GM23248 (cell line): ENCODE measurements at places on chromosomes 7 and 10.
A peak's percentile ranks its signal among the peaks of the same experiment; 100 is the strongest.

DNA sequence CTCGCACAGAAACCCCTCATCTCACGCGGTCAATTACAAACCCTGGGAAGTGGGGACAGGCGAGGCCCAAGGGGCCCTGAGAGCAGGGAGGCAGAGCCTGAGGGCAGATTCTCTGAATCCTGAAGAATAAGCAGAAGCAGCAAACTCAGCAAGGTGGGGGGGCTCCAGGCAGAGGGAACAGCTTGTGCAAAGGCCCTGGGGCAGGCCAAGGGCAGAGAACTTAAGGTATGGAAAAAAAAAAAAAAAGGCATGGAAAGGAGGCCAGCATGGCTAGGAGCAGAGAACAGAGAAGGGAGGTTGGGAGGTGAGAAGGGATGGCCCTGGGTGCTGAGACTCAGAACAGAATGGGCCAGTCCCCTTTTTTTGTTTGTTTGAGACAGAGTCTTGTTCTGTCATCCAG, 32.8 kb upstream of the TNRC18 start:
- DNase-seq = no peak

DNA sequence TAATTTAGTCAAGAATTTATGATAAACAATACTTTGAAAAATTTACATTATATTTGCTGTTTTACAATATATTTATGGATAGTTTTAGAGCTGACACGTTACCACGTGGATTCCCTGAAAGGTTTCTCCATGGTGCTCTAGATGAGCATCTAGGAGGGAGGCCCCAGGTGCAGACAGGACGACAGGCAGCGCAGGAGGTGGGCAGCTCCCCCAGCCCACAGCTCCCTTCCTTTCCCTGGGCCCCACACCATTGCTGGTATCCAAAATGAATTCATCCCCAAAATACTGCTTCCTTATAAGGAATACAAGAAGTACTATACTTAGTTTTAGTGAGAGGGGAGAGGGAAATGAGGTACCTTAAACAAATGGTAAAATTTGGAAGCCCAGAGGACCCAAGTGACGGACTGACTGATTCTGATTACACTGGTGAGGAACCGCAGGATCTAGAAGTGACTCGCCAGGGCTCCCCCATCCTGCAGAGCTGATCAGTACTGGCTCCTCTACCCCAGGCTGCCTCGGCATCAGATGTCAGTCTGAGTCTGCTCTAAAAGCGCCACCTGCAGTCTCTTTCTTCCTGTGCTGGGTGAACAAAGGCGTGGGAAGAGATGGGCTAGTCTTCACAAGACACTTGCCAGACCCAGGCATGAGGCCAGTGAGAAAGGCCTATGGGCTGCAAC, 89.2 kb downstream of the DLG5 start:
- peak; percentile 29 for DNase-seq

DNA sequence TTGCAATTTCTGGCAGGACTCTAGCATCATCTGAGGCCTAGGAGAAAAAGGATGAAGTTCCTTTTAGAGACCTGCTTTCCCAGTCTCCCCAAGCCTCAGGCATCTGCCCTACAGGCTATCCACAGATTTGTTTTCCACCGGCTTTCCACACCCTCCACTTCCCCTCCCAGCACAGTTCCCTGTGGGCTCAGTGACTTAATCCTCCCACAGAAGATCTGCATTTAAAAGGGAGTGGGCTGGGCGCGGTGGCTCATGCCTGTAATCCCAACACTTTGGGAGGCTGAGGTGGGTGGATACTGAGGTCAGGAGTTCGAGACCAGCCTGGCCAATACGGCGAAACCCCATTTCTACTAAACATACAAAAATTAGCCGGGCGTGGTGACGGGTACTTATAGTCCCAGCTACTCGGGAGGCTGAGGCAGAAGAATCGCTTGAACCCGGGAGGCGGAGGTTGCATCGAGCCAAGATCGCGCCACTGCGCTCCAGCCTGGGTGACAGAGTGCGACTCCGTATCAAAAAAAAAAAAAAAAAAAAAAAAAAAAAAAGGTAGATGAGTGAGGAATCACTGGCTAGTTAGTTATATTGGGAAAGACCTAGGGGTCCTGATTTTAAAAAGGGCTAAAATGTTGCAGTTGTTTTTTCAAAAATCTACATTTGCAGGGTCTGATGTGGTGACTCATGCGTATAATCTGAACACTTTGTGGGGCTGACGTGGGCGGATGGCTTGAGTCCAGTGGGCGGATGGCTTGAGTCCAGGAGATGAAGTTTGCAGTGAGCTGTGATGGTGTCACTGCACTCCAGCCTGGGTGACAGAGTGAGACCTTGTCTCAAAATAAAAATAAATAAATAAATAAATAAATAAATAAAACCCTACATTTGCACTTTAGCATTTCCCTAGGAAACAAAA, 119.5 kb downstream of the BAMBI start:
- peak; percentile 0 for DNase-seq

DNA sequence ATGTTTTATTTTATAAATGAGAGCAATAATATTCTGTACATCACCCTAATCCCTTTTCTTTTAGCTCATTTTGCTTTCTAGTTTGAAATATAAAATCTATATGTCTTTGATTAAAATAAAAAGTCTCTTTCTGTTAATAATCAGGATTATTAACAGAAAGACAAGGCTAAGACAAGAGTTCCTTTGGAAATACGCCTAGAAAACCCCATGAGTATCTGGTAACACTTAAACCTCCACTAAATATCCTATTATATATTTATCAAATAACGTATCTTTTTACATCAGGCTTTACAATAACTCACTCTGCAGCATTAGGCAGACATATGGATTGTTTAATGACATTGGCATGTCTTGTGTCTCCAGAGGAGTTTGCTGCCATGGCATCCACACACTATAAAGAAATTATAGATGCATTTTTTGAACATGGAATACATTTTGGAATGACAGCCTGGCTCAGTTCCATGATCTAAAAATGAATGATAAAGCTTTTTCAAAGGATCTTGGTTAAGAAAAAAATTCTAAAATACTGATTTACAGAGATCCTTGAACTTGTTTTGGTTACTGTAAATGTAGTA, 98.7 kb downstream of the TMEM26 start:
- no peak for DNase-seq

GRCh38 chr10:24261627-24262026, 52.7 kb downstream of the KIAA1217 start:
- no peak for DNase-seq

GRCh38 chr10:79487296-79488194, 24.8 kb upstream of the EIF5AL1 start:
- DNase-seq = peak; percentile 75

DNA sequence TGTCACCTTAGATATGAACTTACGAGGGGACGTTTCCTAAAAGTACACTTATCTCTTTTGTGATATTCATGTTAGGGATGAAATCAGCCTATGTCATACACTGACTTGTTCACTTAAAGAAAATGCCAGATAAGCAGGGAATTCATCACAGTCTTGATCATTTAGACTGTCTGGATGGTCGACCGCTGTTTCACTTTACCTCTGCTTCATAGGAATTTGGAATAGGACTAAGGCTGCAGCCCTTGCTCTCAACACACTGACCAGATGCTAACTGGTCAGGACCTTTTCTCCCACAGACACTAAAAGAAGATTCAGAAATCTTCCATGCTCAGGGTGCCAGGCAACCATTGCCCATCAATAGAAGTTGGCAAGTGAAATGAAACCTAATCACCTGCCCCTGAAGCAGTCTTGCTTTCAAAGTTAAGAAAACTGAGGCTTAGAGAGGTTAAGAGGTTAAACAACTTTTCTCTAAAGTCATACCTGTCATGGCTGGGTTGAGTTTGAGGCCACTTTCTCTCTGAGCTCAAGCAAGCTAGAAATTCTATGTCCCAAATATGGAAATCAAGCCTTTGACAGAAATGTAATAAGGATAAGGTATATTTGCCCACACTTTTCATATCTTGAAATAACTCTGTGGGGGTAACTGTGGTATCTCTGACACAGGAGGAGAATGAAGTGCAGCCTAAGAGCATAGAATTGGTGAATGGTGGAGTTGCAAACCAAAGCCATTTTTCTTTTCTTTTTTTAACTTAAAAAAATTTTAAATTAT, 77.1 kb downstream of the MAP3K8 start:
- no peak for DNase-seq

GRCh38 chr10:50281967-50282522, 30.7 kb upstream of the ASAH2 start:
- DNase-seq = no peak

DNA sequence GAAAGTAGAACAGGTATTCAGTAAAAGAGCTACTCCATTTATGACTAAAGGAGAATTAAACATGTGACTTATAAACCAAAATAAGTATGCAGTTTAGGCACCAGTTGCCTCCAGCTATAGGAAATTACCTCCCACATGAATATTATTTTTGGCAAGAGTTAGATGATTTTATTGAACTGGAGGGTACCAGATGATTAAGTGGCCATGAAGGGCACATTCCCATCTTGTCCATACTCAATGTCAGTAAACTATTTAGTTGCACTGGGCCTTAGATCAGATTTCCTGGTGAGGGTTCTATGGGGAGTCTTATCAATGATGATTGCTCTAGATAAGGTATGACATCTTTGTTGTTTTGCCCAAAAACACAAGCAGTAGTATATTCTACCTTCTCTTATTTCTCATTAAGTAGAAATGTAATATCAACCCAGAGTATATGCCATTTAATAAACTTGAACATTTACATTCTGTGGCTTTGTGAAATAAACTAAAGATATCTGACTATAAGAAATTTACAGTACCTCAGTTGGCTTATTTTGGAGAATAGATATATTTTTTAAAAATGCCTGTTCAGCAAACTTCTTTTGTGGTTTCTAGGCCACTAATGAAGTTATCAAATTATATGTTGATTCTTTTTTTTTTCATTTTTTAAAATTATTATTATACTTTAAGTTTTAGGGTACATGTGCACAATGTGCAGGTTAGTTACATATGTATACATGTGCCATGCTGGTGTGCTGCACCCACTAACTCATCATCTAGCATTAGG, 145.3 kb downstream of the SEMA3A start:
- no peak for DNase-seq

GRCh38 chr7:5692112-5692844, 89.2 kb downstream of the RNF216 start:
- DNase-seq = peak; percentile 99

GRCh38 chr7:91107460-91107859, 156.8 kb upstream of the FZD1 start:
- no peak for DNase-seq

GRCh38 chr10:127915324-127915723, 8.4 kb downstream of the PTPRE start:
- no peak for DNase-seq

- peak; percentile 7 for DNase-seq
Measured at GRCh38 chr10:96667401-96667800, 52.9 kb downstream of the PIK3AP1 start.

GRCh38 chr7:131250331-131250730, 77.3 kb upstream of the MKLN1 start:
- no peak for DNase-seq

DNA sequence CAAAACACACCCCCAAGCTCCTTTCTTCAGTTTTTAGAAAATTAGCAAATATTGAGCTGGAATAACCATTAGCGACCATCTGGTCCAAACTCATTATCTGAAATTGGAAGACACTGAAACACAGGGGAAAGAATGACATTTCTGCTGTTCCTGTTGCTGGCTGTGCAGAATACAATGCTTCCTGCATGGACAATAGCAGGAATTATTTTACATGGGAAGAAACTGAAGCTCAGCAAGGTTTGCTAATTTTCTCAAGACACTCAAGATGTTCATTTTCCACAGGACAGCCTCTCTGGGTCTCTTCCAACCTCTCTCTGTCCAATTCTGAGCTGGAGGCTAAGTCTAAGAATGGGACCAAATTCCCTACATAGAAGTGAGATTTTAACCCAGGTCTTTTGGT, 81.9 kb upstream of the TNS3 start:
- DNase-seq = no peak

- DNase-seq = peak; percentile 33
Measured at GRCh38 chr7:92639213-92639896, 49.2 kb upstream of the FAM133B start.

DNA sequence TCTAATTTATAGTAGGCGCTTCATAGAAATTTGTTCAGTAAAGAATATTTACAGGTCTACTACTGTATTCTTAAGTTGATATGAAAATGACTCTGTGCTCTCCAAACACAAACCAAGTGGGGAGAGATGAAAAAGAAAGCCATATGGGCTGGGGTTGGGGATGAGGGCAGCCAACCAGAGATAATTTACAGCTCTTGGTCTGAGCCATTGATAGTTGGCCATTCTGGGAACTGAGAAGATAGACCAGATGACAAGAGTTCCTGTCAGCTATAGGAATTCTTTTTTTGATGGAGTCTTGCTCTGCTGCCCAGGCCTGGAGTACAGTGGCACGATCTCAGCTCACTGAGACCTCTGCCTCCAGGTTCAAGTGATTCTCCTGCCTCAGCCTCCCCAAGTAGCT, 57.4 kb downstream of the LAMB4 start:
- no peak for DNase-seq

DNA sequence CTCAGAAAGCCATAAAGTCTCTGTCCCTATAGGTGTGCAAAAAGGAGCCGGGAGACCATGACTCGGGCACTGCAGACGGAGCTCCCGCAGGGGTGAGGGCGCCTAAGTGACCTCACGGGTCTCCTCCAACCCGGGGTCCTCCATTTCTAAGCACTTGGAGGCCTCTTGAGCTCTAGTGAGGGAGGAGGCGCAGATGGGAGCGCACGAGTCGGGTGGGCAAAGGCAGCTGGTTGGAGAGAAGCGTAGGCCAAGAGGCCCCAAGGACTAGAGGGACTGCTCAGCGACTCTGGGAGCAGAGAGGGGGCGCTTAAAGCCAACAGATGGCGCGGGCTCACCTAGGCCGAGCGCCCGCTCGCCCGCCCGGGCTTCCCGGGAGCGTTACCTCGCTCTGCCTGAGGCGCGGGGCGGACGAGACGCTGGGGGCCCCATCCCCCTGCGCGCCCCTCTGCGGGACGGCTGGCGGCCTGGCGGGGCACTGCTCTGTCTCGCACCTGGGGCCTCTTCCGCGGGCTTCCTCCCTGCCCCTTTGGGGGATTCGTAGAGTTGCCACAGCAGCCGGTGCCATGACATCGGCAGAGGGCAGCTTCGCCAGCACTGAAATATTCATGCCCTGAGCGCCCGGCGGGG, 523 bp upstream of the CDH23 start:
- DNase-seq = peak; percentile 22

DNA sequence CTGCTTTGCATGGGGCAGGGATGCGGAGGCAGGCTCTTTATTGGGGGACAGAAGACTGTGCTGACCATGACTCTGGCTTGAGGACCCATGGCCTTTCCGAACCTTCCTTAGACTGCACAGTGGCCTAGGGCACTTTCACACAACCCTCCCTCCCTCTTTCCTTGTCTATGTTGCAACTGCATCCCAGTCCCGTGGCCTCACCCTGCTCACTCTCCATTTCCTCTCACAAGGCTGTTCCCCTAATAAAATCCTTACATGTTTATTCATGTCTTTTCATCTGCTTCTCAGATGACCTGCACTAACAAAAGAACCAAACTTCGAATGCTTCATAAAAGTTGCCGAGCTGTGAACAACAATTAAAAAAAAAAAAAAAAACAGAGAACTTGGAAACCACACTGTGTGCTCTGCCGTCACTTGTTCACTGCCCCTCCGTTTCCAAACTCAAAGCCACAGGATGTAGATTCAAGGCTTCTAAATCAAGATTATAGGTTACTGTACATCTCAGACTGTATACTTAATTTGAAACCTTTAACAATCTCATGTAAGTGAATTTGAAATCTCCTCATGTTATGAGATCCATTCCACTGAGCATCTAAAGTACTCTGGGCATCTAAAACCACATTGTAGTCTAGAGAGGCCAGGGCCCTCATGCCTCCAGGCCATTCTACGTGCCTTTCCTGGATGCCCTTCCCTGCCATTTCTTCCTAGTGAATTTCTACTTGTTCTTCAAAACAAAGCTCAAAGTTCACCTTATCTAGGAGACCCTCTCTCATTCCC, 265.9 kb downstream of the SNX13 start:
- peak; percentile 29 for DNase-seq

- peak; percentile 40 for DNase-seq
Measured at GRCh38 chr10:18100669-18101068, 39.6 kb upstream of the CACNB2 start.
